Mesenteric fat pad (tissue), 1 donor: ENCODE measurements at places on chromosomes 2 and 18.

GRCh38 chr2:118974103-118974993 is 32.4 kb downstream of the MARCO start:
- peak; percentile 51 for DNase-seq

DNA sequence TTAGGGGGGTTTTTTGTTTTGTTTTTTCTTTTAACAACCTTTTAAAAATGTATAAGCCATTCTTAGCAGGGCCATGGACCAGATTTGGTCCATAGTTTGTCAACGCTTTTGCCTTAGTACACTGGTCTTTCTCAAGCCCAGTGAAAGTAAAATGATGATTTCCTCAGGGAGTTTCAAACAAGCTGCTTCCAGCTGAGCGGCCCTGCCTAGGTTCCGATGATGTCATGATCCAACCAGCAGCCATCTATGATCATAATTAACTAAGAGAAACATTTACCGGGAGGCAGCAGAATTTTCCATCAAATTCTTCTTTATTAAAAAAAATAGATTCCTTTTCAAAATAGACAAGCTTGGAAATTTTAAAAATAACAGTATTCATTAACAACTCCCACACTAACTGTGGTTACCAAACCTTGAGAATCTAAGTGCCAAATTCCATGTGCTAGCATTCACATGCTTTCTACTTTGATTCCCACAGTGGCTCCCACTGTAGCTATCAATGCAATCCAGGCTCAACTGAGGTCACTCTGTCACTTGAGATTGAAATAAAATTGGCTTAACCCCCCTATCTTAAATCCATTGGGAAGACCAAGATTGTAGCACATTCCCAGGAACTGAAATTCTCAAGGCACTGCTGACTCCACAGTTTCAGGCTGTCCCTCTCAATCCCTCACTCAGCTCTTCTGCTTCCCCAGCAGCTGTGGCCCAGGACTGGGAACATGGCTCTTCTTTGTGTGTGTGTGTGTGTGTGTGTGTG is 148.9 kb downstream of the RNF152 start:
- DNase-seq: no peak

- DNase-seq: no peak
Observed at GRCh38 chr18:72086421-72086820, 457.7 kb downstream of the CBLN2 start.

GRCh38 chr2:190318931-190319554 is 583 bp downstream of the HIBCH start:
- no peak for DNase-seq

DNA sequence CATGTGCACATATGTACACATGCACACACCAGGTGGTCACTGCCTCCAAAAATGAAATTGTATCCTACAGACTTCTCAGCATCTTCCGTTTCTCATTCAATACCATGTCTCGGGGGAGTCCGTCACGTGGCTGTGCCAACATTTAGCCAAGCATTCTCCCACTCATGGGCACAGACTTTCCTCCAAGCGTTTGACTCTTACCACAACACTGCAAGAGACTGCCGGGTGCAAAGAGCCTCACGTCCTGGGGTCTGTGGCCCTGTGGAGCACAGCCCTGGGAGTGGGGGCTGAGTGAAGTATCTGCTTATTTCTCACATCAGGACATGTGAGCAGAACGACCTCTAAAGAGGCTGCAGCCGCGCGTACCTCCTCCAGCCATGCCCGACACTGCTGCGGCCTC is 28.0 kb downstream of the HDAC4 start:
- DNase-seq: peak; percentile 47

DNA sequence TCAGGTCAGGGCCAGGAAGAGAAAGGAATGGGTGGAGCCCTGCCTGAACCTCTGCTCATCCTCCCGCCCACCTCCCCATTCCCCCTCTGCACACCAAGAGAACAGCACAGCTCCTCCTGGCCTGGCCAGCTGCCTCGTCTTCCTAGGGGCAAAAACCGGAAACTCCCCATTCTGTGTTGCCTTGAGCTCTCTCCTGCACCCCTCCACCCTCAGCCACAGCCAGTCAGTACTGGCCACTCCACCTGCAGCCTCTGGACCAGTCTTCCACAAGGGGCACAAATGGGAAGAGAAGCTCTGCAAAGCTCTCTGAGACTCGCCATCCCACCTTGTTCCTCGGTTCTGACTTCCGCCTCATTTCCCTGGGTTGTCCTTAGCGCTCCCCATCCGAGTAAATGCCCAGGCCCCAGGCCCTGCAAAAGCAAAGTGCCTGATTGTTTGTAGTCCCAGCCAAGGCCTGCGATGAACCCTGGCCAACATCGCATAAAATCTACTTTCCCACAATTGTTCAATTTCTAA is 39.3 kb upstream of the SLC35G4 start:
- no peak for DNase-seq

DNA sequence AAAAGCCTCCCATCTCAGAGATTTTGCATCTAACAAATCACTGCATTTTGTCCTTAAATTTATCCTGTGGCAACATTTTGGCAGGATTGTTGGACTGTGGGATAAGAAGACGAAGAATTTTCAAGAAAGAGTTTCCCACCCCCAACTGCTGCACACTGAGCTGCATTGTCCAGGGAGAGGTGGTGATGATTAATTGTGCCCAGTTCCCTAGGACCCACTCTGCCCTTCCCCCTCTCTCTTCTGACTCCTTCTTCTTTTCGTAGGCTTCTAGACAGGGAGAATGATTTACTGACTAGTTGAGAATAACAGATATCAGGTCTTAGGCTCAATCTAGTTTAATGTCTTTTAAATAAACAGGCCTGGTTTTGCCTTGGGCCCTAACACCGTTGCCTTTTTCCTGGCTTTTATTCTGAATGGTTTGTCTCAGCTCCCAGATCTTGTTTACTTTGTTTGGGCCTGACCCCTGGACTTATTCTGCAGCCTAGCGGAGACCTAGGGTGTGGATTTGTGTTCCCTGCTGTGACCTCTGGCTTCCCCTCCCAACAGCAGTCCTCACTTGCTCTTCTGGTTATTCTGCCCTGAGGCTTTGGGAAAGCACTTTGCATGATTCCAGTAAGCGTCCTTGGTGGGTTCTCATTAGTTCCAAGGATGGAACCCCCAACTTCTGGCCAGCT is 233.3 kb downstream of the INSIG2 start:
- DNase-seq: no peak

DNA sequence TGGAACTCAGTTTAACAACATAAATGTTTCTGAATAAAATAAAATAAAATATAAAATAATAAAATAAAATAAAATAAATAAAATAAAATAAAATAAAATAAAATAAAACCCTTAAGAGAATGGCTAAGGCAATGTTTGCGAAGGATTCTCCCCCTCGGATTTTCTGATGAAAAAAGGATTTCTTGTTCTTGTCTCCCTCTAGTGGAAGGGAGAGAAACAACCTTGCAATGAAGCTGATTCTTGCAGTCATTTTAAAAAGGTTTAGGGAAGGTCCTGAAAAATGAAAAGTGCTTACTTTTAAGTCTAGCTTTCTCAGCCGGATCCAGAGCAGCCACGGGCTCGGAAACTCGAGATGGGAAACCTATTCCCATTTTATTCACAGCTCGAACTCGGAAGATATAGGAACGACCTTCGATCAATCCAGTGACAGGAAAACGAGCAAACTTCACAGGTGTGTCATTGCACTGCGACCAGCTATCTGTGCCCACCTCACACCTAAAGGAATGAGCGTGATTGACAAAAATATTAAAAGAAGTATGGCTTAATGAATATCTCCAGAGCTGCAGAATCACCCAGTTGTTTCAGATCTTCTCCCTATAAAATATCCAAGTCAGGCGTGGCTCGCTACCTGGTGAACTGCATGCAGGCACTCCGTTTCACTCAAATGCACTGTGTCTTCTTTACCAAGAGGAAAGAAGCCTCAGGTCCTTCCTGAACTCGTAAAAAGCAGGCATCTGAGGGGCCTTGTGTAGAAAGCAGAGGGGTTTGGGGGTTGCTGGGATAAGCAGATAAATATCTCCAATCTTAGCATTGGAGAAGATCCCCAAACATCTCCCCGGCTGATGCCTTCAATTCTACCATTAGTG is 68.1 kb downstream of the MYOM1 start:
- DNase-seq: no peak

GRCh38 chr18:492451-492850 is 8.1 kb downstream of the COLEC12 start:
- DNase-seq: no peak

- no peak for DNase-seq
Observed at GRCh38 chr2:23322567-23323197, 62.3 kb upstream of the KLHL29 start.
